CD4-positive, alpha-beta T cell treated with Interferon alpha-2 for 1 hour (primary cell): ENCODE measurements at places on chromosomes 1 and 21.
A peak's percentile ranks its signal among the peaks of the same experiment; 100 is the strongest.

DNA sequence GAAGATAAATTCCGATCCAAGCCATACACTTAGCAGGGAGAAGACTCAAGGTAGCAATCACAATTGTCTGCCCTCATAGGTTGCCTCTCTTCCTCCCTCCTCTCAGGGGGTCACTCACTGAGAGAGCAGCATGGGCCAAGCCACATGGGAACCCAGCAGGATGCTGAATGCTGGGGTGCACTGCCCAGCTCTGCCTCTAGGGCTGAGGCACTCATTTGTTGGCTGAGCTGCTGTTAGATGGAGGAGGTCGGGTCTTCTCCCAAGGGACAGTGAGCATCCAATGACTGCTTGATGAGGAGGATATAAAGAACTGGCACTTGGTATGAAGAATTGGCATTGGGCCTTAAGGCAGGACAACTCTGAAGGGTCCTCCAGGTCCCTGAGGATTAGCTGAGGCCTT lies 418.8 kb downstream of the SIPA1L2 start:
- no peak for DNase-seq

GRCh38 chr1:26413031-26413430 lies 2.4 kb downstream of the LIN28A start:
- DNase-seq = no peak

GRCh38 chr1:48777219-48777895 lies 666 bp upstream of the BEND5 start:
- DNase-seq = no peak

- DNase-seq = no peak
Measured at GRCh38 chr1:151639466-151639865, 27.6 kb downstream of the SNX27 start.

DNA sequence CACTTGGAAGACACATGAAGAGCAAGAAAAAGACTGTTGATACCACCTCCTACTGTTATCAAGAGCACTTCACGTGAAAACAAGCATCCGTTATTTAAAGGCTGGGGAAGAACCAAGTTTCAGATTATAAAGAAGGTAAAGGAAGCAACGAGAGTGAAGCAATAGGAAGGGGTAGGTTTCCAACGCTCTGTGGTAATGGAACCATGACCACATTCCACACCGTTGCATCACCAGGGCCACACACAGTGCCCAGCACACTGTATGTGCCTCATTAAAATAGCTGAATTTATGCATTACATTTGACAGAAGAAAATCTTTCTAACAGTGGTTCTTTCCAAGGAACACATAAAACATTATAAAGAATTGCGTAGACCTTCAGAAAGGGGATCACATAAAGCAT lies 435.8 kb downstream of the MRPL39 start:
- no peak for DNase-seq

DNA sequence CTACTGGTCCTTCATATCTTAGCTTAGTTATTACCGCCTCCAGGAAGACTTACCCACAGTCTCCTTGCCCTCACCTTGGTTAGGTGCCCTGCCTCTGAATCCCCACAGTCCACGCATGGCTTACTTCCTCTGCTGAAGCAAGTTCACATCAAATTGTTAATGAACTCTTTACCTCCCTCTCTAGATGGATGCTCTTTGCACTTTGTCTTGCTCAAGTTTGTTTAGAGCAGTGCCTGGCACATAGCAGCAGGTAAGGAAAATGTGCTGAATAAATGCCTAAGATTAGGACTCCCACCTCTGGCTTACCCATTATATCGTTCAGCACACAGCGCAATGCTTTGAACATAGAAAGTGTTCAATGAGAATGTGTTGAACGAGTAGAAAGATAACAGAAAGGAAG lies 90.5 kb downstream of the BEND5 start:
- no peak for DNase-seq

DNA sequence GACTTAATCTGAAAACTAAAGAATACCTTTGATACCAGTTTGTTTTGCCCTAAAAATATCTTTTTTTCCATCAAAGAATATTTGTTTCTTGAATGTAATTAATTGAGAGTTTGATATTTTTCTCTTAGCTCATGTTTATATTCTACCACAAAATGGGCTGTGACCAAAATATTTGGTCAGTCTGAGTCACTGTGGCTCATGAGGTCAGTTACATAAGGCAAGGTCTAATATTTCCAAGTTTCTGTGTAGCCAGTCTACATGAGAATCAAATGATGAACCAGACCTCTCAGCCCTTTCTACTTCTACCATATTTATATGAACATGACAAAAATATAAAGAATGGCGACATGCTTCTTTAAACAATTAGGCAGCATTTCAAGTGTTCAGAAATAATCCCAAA lies 83.0 kb upstream of the IVNS1ABP start:
- no peak for DNase-seq

DNA sequence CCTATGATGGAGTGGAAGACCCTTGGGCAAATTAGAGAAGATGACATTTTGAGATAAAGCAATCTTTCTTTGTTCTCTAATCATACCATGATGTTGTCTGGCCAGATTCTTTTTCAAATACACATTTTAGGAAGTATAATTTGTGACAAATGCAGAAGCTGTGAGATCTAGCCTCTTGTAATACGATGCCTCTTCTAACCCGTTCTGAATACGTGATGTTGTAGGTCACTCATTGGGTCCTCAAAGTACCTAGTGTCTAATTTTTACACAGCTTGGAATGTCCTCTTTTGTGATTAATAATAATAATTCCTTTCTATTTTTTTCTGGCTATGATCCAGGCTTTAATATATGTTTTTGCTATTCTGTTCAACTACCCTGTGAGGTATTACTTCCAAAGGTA lies 502.7 kb downstream of the NUF2 start:
- DNase-seq = no peak

DNA sequence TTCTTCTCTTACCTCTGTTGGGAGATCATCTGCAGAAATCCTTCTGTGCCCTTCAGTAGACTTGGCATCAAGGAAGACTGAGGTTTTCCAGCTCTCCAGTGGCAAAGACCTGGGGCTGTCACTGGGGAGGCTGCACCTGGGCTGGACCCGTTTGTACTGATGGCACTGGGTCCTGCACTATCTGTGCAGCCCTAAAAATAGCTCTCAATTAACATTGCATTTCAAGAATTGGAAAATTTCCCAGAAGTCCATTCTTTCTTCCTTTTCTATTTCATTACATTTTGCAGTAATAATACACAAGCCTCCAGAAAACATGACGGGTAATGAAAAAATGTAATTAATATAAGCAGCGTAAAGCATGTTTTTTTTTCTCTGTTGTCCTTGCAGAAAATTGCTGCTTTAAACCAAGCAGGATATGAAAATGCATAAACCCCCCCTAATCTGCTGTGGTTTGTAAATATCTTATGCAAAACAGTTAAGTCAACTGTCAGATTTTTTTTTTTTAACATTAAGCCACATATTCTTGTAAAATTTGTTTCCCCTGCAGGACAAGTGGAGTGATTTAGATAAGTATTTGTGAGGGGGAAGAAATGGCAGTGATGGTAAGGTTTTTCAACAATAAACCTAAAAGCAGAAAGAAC lies 64.9 kb downstream of the LMO4 start:
- DNase-seq = no peak

- DNase-seq = no peak
Measured at GRCh38 chr1:81553503-81553902, 247.2 kb upstream of the ADGRL2 start.

GRCh38 chr1:183881387-183882131 lies 76.6 kb downstream of the RGL1 start:
- DNase-seq = no peak

DNA sequence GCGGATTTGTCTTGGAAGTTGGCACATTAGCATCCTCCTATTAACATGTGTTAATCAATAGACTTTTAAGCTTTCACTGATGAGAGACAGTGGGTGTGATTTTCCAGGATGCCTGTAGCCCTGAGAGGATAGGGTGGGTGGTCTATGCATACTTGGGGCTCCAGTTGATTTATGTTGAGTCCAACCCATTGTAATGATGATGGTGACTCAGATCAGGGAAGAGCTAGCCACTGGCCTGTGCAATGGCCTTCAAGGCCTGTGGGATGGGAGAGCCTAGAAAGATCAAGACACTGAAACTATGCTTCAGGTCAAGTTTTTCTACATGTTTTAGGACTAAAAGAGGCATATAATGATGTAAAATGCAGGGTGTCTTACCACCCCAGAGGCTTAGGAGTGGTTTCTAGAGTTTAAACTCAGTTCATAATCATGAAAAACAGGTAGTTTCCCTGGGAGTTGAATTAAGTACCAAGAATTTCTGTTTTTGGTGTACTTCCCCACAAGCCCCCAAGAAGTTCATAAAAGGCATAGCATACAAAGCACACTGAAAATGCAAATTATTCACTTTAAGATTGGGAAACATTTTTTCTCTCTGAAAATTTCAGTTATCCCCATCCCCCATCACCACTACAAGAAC lies 19.9 kb downstream of the BEND5 start:
- no peak for DNase-seq

GRCh38 chr1:17991996-17992395 lies 115.6 kb upstream of the IGSF21 start:
- DNase-seq = no peak

- no peak for DNase-seq
Measured at GRCh38 chr1:65260851-65261473, 48.4 kb upstream of the DNAJC6 start.

DNA sequence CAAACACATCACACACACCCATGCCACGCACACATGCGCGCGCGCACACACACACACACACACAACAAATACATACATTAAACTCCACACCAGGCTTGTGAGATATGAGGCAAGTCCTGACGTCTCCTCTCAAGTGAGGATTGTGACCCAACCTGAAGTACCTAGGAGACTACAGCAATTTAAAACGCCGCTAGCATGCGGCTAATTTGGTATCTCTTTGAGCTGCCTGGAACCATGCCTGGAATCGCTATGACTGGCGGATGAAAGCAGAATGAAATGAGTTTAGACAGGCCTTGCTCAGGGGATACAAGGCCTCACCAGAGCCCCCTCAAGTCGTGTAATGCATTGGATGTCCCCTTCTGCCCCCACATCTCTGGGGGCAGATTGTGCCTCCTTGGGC lies 1.6 kb upstream of the RAB7B start:
- no peak for DNase-seq

DNA sequence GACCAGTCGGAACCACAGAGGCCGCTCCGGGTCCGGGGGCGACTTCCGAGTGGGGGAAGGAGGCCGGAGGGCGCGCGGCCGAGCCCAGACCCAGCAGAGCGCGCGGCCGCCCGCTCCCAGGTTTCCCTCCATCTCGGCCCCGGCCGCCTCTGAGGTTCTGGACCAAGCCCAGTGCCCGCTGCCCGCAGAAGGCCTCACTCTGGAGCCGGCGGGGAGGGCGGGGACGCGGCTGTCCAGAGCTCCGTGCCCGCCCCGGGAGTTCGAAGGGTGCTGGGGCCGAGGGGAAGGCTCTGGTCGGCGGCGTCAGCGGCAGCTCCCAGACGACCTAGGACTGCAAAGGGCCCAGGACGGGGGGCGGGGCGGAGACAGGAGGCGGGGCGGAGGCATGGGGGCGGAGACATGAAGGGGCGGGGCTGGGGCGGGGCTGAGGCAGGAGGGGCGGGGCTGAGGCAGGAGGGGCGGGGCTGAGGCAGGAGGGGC lies 48.0 kb upstream of the SLC19A1 start:
- peak; percentile 73 for DNase-seq

- DNase-seq = no peak
Measured at GRCh38 chr21:35465741-35466140, 416.6 kb upstream of the RUNX1 start.

DNA sequence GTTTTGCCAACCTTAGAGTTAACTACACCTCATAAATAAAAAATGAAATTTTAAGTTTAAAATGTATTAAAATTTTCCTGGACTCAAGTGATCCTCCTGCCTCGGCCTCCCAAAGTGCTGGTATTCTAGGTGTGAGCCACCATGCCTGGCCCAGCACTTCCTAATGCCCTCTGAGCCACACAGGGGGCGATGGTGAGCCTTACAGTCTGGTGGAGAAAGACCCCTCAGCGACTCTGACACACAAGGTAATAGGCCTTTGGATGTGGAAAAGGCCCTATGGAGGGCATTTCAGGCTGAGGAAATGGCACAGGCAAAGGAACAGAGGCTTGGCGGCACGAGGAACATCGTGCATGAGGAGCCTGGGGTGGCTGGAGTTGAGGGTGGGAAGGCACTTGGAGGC lies 6.7 kb downstream of the CITED4 start:
- DNase-seq = no peak

GRCh38 chr1:197080323-197080722 lies 13.3 kb upstream of the F13B start:
- DNase-seq = no peak

DNA sequence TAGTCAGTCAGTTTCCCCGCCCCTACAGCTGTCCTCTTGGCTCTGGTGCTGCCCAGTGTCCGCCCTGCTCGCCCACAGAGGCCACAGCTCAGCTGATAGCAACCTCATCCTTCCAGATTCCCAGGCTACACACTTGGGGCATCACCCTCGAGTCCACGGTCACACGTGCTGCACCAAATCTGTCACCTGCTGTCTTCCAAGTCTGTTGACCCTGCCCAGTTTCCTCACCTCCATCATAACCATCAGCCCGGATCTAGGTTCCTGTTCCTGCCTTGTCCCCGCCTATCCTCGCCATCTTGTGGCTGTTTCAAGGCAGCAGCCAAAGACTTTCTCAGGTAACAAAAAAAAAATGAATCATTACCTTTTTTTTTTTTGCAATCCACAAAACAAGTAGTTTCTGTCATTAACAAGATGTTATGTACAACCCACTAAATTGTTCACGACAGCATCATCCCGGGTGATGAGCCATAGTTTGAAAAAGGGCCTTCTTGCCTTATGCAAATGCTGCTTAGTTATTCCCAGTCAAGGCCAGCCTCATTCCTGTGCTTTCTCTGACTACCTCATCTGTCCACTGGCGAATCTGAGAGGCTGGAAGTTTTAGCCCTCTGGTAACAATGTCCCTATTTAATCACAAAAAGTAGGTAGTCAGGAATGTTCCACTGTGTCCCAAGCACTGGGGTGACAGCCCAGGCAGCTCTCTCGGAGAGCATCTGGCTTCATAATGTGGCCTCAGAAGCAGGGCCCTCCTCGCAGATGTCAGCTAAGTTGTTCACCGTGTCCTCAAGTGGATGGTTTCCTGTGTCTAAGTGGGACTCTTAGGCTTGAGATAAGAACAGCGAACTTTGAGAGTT lies 4.9 kb upstream of the MIIP start:
- no peak for DNase-seq

GRCh38 chr1:230416430-230416829 lies 9.7 kb downstream of the PGBD5 start:
- DNase-seq = no peak

DNA sequence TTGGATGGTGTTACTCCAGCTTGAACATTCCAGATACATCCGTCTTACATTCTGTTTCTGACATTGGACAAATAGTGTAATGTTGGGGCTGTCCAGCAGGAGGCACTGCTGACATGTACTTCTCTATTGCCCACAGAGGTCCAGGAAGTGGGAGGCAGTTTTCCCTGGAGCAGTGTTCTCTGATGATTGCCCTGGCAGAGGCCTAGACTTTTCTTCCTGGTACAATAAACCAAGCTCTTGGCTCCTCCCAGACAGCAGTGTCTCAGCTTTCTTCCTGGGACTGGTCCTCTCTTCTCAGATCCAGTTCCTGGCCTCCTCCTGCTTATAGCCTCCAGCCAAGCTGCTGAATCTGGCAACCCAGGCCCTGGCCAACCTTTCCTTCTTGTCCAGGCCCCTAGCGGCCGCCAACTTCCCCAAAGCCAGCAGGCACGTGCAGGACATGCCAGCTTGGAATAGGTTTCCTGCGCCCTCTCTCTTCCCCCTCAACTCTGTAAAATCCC lies 14.9 kb upstream of the IFNLR1 start:
- DNase-seq = peak; percentile 70

- peak; percentile 67 for DNase-seq
Measured at GRCh38 chr1:225990705-225991464, 8.3 kb downstream of the SDE2 start.
